Cerebellar nuclear complex (tissue), 1 donor: ENCODE measurements at places on chromosomes 5 and 9.

GRCh38 chr9:123928533-123929176 lies 1.3 kb downstream of the DENND1A start:
- DNase-seq = no peak

GRCh38 chr5:103487218-103487617 lies 75.4 kb downstream of the NUDT12 start:
- no peak for DNase-seq

- no peak for DNase-seq
Measured at GRCh38 chr5:91443023-91443422, 59.9 kb upstream of the ARRDC3 start.

DNA sequence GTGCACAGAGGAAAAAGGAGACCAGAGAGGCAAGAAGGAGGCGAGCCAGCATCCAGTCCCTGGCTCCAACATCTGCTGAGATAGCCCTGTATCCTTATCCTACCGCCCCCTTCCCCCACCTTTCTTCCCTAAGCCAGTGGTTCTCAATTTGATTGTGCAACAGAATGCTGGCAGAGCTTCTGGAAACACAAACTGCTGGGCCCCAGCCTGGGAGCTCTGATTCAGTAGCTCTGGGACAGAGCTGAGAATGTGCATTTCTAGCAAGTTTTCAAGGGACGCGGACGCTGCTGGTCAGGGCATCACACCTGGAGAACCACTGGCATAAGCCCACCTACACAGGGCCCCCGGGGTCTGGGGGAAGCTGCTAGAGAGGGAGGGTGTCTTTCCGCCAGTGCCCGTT lies 21.1 kb downstream of the AK8 start:
- no peak for DNase-seq

DNA sequence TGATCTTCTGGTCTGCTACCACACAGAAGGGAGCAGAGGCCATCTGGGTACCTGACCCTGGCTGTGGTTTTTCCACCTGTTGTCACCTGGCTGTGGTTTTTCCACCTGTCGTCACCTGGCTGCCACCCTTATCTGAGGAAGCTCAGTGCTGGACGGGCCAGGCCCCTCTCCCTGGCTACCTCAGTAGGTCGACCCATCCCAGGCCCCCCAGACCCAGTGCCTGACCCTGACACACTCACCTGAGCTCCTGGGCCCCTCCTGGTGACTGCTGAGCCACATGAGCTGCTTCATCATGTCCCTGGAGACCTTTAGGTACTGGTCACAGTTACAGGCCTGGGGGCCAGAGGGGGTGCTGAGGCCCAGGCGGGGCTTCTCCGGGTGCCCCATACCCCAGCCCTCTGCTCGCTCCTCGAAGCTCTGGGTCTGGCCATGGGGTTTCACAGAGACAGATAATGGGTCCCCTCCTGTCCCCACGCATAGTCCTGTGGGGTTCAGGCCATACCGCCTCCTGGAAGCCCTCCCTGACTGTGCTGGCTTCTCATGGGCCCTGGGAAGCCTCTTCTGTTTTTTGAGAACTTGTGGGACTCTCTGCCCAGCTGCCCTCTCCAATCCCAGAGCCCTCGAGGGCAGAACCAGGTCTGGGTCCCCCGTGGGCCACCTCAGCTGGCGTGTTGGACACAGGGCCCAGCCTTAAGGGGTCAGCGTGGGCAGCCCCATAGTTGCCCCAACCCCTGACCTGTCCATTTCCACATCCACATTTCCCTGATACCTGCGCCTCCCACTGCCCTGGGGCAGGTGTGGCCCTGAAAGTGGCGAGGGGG lies 7.5 kb upstream of the NRARP start:
- no peak for DNase-seq

GRCh38 chr9:134434894-134435506 lies 108.7 kb downstream of the RXRA start:
- peak; percentile 80 for DNase-seq

DNA sequence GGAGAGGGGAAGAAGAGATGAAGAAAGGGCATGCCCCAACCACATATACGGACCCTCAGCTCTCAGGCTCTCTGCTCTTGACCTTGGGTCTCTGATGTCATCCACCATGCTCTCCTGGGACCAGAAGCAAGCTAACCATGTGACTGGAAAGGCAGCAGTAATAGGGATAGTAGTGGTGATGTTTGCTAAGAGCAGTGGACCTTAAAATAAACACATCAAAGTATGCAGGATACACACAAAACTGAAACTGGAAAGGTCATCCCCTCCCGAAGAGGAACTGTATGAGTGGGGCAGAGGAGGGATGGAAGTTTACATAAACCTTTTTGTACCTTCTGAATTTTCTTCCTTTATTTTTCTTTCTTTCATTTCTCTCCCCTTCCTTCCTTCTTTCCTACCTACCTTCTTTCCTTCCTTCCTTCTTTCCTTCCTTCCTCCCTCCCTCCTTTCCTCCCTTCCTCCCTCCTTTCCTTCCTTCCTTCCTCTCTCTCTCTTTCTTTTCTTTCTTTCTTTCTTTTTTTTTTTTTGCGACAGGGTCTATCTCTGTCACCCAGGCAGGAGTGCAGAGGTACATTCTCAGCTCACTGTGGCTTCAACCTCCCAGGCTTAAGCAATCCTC lies 8.1 kb upstream of the PTPN3 start:
- DNase-seq = no peak

DNA sequence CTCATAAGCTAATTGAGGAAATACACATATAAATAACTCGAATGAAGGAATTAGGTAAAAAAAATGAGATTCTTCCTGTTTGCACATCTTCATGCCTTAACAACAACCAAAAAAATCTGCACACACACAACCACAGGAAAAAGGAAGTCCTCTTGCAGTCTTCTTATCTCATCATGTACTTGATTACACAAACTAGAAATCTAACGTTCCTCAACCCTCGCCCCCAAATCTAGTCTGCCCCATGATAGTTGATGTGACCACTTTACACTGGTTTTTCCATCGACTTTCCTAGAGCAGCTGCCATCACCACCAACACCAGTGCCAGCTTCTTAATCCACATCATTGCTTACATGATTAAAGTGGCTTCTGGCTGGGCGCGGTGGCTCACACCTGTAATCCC lies 31.2 kb upstream of the RNU6ATAC start:
- no peak for DNase-seq

DNA sequence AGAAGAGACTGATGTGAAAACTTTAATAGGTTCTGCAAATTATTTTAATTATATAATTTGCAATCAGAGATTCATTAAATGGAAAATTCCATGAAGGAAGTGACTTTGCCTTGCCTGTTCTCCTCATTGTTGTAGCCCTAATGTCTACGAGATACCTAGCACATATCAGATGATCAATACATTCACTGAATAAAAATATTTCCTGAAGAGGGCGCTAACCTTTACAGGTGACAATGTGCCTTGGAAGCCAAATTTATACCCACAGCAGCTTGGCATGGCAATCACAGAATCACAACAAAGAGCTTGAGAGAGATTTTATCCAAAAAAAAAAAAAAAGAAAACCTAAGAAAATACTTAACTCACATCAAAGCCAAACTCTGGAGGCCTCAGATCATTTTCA lies 17.4 kb downstream of the HAUS6 start:
- no peak for DNase-seq

GRCh38 chr9:111806259-111806658 lies 11.5 kb upstream of the SHOC1 start:
- DNase-seq = no peak

GRCh38 chr5:118551031-118551430 lies 437.3 kb downstream of the DTWD2 start:
- no peak for DNase-seq

GRCh38 chr9:23603311-23603710 lies 222.7 kb downstream of the ELAVL2 start:
- no peak for DNase-seq

GRCh38 chr5:107513337-107514085 lies 157.2 kb downstream of the EFNA5 start:
- no peak for DNase-seq

DNA sequence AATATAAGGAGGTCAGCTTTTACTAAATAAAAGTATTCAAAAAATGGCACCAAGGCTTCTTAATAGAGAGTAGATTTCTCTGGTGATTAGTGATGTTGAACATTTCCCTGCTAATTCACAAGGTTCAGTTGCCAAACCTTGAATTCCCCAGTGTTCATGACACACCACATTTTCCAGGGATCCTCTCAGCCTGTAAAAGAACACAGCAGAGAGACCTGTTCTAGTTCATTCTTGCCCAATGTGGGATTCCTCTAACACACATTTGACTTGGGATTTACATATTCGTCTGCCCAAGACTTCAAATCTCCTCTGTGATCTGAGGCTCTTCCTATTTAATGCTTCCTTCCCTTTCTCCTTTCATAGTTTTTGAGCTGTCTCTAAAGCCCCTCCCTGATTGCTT lies 273.2 kb upstream of the CDH9 start:
- DNase-seq = no peak

GRCh38 chr5:13448843-13449242 lies 495.6 kb downstream of the DNAH5 start:
- DNase-seq = no peak

GRCh38 chr5:113382731-113383130 lies 52.1 kb downstream of the TSSK1B start:
- DNase-seq = no peak

DNA sequence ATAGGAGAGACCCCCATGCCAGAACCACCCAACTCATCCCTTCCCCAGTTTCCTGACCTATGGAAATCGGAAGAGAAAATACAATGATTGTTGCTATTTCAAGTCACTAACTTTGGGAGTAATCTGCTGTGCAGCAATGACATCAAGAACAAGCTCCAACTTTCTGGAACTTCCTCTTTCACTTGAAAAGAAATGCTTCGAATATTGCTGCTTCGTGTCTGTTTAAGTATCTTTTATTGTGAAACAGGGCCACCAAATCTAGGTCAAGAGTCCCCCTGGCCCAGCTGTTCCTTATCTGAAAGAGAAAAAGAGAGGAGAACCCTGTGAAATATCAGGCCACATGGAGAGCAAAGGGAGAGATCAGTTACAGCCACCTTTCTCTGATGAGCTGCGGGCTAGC lies 59.4 kb upstream of the DNAH5 start:
- no peak for DNase-seq

DNA sequence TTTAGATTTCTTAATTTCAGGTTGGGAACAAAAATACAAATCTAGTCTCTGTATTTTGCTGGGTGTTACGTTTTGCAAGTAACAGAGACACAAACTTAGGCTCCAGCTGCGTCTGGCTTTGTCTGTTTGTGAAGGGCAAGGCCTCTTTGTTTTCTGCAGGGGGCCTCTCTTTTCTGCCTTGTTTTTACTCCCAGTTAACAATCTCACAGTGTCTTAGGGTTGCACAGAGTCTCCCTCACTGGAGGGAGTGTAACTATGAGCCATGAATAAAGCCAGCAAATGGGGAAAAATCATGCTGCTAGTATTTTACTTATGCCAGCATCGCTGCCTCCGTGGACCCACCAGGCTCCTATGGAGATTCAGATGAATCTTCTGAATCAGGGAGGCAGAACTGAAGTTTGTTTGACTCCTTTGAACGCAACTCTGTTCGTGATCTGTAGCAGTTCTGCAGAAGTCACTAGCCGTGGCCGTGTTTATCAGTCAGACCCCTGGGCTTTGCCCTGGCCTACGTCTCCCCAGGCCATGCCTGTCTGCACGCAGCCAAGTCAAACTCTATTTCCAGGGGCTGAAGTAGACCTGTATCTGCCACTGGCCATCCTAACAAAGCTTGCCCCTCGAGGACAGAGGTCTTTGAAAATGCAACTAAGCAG lies 77.2 kb downstream of the ATP10B start:
- no peak for DNase-seq

DNA sequence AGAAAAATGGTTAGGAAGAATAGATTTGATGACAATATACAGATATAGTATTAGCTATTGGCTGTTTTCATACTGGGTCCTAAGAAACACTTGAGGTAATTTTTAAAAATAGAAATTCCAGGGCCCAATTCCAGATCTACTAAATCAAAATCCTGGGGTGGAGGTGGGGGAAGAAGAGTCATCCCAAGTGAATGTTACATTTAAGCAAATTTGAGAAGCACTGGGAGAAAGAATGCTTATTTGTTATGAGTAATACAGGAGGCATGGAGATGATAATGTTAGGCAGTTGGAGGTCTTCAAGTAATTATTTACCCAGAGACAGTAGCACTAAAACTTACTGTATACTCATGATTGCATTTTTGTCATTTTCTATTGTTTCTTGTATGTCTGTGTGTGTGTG lies 93.0 kb upstream of the DAB2 start:
- DNase-seq = no peak

GRCh38 chr5:73668486-73669111 lies 42.6 kb downstream of the ARHGEF28 start:
- no peak for DNase-seq

DNA sequence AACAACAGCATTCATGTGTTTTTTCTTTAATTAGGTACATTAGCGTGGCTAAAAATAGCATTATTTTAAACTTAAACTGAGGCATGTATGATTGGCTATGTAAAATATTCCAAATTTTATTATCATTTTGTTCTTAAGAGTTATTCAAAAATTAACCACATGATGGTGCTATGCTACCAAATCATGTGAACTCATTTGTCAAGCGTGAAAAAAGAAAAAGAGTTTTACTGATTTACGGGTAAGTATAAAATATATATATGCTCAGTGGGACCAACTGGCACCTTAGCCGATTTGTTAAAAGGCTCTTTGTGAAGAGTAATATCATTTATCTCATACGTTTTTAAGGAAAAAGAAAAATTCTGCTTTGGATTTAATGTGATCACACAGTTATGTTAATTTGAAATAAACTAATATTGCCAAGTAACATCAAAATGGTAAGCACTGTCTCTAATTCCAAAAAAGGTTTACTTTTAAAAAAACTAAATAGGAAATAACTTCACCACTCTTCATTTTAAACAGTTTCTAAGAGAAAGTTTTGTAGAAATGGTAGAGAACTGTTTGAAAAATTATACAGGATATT lies 1042.3 kb downstream of the CDH12 start:
- DNase-seq = no peak

- DNase-seq = no peak
Measured at GRCh38 chr5:10633271-10634049, 69.6 kb downstream of the ANKRD33B start.

DNA sequence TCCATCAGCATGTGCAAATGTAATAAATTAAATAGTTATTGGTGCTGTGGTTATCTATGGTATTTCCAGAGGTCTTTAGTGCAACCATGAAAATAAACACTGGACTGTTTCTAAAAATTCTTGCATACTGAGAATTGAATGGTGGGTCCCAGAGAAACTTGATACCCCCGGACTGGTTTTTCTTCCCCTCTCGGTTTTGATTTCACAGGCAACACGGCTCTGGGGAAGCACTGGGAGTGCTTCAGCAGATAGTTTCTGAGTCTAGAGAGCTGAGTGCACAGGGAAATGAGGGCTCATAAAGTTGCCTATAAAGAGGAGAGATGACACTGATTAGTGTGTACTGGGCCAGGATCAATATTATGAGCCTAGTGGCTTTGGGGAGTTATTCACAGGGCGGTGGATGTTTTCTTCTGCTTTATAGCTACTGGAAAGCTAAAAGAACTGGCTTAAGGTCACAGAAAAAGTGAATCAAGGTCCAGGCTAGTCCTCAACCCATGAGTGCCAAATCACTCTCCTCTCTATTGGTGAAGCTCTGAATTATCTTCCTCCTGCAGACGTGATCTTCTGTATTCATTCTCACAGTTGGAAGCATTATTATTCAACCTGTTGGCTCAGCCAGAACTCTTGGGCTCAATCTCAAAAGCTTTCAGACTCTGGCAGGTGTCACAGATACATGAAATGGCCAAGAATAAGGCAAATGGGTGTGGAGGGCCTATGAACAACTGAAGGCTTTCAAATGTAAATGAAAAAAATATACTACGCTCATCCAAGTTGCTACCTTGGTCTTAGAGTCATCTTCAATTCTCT lies 170.2 kb upstream of the HMHB1 start:
- no peak for DNase-seq

GRCh38 chr9:2602704-2603116 lies 18.9 kb upstream of the VLDLR start:
- no peak for DNase-seq

GRCh38 chr5:97846643-97847042 lies 663.6 kb upstream of the RIOK2 start:
- DNase-seq = no peak
